ENCODE measurements at places on chromosomes 2 and 18.
A peak's percentile ranks its signal among the peaks of the same experiment; 100 is the strongest.

- peak; percentile 65 for DNase-seq
Observed at GRCh38 chr18:69469444-69469919, 68.8 kb downstream of the DOK6 start.

DNA sequence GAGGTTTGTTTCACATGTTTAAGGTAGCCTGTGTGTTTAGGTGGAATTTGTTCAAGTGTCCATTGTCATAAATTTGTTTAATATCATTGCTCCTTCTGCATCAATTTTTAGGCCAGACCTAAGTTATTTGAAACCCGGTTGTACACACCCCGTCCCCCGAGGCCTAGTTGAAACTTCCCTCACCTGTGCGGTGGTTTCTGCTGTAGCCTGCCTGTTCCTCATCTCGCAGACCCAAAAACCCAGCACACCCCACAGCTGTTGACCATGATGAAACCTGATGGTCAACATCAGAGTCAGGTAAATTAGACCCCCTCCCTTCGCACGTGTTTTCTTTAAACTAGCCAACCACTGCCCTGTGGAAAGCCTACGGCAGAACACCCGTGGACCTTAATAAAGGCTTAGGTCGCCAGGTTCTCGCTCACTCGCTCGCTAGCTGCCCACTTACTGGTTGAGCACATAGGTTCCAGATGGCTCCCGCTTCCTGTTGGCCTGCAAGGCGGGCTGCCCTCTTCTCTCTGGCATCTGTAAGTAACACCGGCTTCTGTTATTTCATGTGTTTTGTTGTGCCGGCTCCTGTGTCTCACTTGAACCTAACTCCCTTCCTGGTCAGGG, 64.4 kb downstream of the EML6 start:
- DNase-seq = no peak

DNA sequence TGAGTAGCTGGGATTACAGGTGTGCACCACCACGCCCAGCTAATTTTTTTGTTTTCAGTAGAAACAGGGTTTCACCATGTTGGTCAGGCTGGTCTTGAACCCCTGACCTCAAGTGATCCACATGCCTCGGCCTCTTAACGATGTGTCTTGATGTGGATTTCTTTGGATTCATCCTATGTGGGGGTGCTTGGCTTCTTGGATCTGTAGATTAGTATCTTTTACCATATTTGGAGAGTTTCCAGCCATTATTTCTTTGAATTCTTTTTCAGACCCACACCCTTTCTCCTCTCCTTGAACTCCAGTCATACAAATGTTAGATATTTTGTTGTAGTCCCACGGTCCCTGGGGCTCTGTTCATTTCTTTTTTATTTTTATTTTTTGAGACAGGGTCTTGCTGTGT, 6.8 kb upstream of the TOGARAM2 start:
- DNase-seq = no peak

GRCh38 chr2:7661502-7661901, 744.3 kb downstream of the RNF144A start:
- no peak for DNase-seq

DNA sequence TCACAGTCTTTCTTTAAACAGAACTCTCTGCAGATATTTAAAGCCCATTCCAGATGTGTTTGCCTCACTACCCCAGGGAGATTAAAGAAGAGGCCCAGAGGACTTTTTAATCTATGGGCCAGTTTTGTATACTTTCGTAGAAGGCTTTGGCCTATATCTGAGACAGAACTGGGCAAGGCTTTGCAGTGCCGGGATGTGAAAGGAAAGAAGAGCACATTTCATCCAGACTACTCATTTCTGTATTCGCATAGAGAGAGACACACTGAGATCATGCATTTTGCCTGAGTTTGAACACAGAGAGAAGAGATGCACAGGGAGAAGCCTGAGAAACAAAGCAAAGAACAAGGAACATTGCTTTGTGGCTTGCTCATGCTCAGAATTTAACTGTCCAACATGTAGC, 54.9 kb upstream of the SLC5A7 start:
- DNase-seq = no peak

- DNase-seq = peak; percentile 49
Observed at GRCh38 chr2:165016772-165017411, 61.6 kb upstream of the SLC38A11 start.

DNA sequence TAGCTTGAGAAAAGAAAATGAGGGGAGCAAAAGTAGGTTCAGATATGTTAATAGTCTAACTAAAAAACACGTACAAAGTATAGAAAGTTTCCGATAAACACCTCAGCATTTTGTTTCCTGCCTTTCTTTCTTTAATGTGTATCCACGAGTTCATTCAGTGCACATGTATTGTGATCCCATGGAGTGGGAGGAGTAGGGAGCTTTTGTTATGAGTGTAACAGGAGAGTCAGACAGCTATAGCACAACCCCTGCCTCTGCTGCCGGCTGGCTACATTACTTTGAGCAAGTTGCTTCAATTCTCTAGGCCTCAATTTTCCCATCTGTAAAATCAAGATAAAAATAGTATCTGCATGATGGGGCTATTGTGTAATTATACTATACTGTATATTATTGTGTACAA, 249.2 kb upstream of the FIGN start:
- DNase-seq = no peak

- peak; percentile 23 for DNase-seq
Observed at GRCh38 chr2:239004274-239005015, 156.6 kb downstream of the TWIST2 start.

GRCh38 chr2:71938108-71938507, 209.6 kb downstream of the CYP26B1 start:
- DNase-seq = peak; percentile 6

- DNase-seq = no peak
Observed at GRCh38 chr18:32511147-32511546, 40.5 kb upstream of the GAREM1 start.

DNA sequence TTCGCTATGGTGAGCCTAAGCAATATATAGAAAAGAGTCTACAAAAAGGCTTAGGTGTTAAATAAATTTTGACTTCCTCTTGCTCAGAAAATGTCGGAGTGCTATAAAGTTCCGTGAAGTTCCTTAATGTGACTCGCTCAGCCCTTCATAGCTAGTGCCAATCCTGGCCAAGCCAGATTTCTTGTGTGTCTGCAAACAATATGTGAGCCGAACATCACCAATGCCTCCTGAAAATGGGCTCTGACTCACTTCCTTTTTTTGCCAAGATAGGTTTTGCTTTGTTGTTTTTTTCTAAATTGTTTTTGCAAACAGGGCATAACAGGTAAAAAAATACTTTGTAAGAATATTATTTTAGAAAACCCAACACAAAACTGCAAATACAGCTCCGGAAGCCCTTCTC, 26.1 kb downstream of the CDC42EP3 start:
- no peak for DNase-seq

DNA sequence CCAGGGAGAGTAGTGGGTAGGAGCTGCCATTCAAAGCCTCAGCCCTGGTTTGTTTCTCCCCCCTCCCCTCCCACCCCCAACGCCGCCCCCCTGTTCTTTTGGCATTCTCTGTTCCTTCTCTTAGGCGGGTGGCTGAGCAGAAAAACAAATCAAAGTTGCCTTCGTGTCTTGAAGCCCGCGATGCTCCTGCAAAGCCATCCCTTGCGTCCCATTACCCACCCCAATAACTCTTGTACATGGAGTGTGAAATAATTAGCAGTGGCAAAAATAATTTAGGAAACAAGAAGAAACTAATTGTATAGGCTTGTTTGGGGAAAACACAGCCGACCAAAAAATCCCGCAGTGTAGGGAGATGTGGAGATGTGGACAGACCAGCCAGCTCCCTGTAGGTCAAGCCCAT, 59.6 kb downstream of the CELF4 start:
- DNase-seq = no peak

DNA sequence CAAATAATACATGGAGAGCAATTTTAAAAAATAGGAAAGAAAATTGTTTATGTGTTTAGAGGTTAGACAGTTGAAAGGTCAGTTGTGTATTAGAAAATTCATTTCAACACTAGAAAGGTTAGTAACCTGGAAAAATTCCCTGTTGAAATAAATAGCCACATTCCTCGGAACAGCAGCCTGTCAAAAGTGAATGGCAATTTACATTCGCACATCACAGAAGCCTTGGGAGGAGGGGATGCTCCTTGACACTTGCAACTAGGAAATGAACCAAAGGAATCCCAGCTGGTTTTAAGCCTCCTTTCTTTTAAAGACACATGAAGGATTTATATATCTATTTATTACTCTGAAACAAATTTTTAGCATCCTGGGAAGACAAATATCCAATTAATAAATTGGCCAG, 653.5 kb upstream of the LRRTM4 start:
- peak; percentile 1 for DNase-seq

- DNase-seq = no peak
Observed at GRCh38 chr18:26868968-26869586, 3.6 kb upstream of the AQP4 start.

GRCh38 chr2:35708411-35708923, 647.1 kb upstream of the CRIM1 start:
- DNase-seq = no peak

DNA sequence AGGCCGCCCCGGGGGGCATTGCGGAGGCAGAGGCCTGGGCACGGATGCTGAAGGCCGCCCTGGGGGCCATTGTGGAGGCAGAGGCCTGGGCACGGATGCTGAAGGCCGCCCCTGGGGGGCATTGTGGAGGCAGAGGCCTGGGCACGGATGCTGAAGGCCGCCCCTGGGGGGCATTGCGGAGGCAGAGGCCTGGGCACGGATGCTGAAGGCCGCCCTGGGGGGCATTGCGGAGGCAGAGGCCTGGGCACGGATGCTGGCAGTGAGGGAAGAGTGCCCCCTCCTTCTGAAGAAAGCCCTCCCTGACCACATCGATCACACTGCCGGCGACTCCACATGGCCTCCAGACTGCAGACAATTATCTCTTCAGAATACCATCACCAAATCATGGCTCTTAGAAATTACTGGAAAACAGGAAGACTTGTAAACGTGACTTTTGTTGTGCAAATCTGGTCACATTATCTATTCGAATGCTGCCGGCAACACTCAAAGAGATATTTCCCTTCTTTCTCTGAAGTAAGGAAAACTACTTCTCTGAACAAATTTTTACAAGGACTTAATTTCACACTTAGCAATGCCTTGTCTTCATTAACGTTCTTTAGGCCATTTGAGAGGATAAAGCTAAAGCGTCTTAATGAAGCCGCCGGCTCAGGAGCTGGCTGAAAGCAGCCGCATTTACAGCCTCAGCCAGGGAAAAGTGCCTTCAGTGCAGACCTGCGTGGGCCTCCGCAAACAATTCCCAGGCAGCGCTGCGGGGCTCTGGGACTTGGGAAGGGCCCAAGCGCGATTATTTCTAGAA, 18.1 kb upstream of the SNTG2 start:
- peak; percentile 67 for DNase-seq

- DNase-seq = no peak
Observed at GRCh38 chr2:154713675-154714074, 15.2 kb downstream of the KCNJ3 start.

GRCh38 chr18:26057344-26057773, 33.1 kb downstream of the SS18 start:
- no peak for DNase-seq

DNA sequence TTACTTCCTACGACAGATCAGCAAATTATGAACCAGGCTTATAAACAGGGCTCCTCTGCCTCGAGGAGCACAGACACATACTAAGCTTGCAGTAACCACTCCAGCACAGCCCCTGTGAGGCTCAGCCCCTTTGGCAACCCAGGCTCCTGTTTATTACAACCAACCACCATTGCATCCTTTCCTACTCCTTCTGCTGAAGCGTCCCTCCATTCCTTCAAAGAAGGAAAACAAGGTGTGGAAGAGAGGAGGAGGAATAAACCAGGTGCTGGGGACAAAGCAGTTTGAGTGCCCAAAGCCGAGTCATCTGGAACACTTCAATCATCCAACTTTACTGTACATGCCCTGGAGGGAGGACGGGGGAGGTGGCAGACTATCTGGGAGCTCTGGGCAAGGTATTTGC, 87.2 kb upstream of the MGAT4A start:
- DNase-seq = no peak

DNA sequence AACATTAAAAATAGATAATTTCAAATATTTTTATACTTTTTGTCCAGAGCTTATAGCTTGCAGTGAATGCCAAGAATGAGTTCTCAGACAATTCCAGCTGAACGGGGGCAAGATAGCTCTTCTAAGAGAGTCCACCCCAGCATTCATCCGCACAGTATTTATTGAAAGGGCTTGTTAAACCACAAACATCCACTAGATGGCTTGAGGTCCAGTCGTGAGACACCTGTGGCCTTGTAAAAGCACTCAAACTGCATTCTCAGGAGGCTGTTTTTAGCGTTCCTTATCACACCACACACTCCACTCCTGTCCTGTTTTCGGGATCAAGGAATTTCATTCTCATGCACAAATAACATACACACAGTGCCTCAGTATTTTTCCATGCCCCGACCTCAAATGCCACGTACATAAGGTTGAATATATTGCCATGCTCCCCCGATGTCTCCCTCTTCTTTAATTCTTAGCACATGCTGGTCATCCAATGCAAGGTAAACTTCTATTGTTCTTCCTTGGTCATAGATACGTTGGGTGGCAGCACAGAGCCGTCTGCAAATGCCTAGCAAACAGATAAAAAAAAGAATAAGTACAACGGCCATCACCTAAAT, 47.4 kb downstream of the DNAJC10 start:
- DNase-seq = peak; percentile 13

- no peak for DNase-seq
Observed at GRCh38 chr2:212957624-212958023, 193.8 kb downstream of the IKZF2 start.

DNA sequence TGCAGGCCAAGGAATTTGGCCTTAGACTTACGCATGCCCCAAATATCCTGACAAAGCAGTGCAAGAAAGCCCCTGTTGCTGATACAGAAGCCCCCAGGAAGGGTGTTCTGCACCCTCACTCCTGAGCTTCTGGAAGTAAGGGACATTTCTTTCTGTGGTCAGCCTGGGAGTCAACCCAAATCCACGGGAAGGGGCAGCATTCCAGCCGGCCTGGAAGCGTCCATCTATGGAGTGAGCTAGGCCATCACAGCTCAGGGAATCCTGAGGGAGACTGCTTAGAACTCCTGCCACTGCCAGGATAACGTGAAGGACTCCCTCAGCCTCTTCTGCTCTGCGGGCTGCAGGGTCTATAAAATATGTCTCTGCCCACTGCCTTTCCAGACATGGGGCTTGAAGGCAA, 173.9 kb downstream of the ANAPC1 start:
- DNase-seq = no peak

- no peak for DNase-seq
Observed at GRCh38 chr2:50215736-50216135, 816.2 kb downstream of the NRXN1 start.

- no peak for DNase-seq
Observed at GRCh38 chr18:76461148-76461547, 33.9 kb downstream of the ZNF516 start.

GRCh38 chr2:8882094-8882493, 44.7 kb upstream of the KIDINS220 start:
- DNase-seq = peak; percentile 82

DNA sequence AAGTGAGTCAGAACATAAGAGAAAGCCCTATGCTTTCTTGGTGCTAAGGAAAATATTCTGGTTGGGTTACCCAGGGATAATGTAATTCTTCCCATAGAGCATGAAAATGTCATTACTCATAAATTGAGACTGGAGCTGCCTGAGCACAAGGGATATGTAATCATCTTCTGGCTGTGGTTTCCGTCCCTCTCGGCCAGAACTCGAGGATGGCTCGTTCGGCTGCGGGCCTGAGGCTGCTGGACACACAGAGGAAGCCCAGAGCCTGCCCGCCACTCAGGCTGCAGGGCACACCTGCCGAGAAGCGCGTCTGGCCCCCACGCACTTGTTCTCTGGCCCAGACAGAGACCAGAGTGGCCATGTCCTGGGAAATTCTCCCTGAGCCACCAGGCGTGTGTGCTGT, 104.9 kb downstream of the ASAP2 start:
- no peak for DNase-seq
